Glomerular endothelial cell (primary cell): ENCODE measurements at places on chromosomes 1 and 21. TPM values are rescaled to one million over a fixed set of nuclear protein-coding genes. Genes with fewer than 3 reads are reported as not detected.

- no peak for DNase-seq
These were observed 62.3 kb downstream of the S1PR1 start for GRCh38 chr1:101299141-101299540.

C1orf56 gene
- 2.4 and 2.9 TPM in 2 replicates for total RNA-seq

SPRR2F gene
- not detected in 2 replicates for total RNA-seq

- no peak for DNase-seq
These were observed 79.2 kb downstream of the OLIG1 start for GRCh38 chr21:33149181-33149580.

UTS2 gene
- total RNA-seq = not detected in 2 replicates

LAMB3 gene
- total RNA-seq = 6.7 and 24.5 TPM in 2 replicates

GRCh38 chr1:50570066-50570468 is 146.8 kb upstream of the DMRTA2 start:
- DNase-seq = no peak

DNA sequence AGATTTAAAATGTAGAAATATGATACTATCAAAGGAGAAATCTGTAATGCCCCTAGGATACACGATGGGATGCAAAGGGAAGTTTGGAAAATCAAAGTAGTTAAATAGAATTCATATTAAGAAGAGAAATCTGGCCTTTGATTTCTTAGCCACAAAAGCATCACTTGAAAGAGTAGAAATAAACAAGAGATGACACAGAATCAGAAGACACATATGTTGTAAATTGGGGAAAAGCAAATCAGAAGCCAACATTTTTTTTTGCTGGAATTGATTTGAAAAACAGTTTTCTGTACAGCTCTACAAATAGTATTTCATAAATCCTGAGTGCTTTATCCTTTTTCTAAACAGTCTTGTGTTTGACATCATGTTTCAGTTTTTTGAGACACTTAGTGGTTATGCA is 12.4 kb upstream of the TNFSF18 start:
- DNase-seq = no peak

C1orf167 gene
- not detected in 2 replicates for total RNA-seq

- DNase-seq = no peak
These were observed 52.8 kb downstream of the EDN2 start for GRCh38 chr1:41431490-41432350.

RAB7B gene
- total RNA-seq = 0.63 TPM in 1 of 2 replicates, not detected in the other

- no peak for DNase-seq
These were observed 75.5 kb upstream of the TNR start for GRCh38 chr1:175818929-175819328.

GRCh38 chr1:151995774-151996173 is 2.1 kb upstream of the S100A10 start:
- DNase-seq = no peak

DNASE2B gene
- total RNA-seq = not detected in 2 replicates

- DNase-seq = no peak
These were observed 2.9 kb upstream of the HTR6 start for GRCh38 chr1:19661721-19662228.

DNA sequence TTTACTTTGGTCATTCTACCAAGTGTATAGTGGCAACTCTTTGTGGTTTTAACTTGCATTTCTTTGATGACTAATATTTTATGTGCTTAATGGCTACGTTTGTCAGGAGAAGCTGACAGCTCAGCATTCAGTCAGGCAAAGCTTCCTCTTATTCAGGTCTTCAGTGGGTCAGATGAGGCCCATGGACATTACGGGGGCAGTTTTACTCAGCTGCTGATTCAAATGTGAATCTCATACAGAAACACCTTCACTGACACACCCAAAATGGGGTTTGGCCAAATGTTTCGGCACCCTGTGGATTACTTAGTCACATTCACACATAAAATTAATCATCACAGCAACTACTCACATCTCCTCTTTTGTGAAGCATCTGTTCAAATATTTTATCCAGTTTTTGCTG is 104.9 kb upstream of the PLD5 start:
- DNase-seq = no peak

OR1C1 gene
- not detected in 2 replicates for total RNA-seq

- DNase-seq = no peak
These were observed 864.0 kb downstream of the PLA2G4A start for GRCh38 chr1:187692799-187693198.
